ENCODE measurements at places on chromosomes 2 and 18. TPM values are rescaled to one million over a fixed set of nuclear protein-coding genes. Genes with fewer than 3 reads are reported as not detected.

Gene SP140
- total RNA-seq, result not detected

Gene MPP4
- total RNA-seq, result 0.22 TPM

Gene SLC9A4
- not detected for total RNA-seq

Gene ANKRD30BL
- not detected for total RNA-seq

Gene SIX3
- not detected for total RNA-seq

Gene ATF2
- total RNA-seq, result 40.9 TPM

Gene MARCO
- not detected for total RNA-seq
